LNCaP clone FGC (cell line): ENCODE measurements at places on chromosomes 5 and 9.
A peak's percentile ranks its signal among the peaks of the same experiment; 100 is the strongest.

DNA sequence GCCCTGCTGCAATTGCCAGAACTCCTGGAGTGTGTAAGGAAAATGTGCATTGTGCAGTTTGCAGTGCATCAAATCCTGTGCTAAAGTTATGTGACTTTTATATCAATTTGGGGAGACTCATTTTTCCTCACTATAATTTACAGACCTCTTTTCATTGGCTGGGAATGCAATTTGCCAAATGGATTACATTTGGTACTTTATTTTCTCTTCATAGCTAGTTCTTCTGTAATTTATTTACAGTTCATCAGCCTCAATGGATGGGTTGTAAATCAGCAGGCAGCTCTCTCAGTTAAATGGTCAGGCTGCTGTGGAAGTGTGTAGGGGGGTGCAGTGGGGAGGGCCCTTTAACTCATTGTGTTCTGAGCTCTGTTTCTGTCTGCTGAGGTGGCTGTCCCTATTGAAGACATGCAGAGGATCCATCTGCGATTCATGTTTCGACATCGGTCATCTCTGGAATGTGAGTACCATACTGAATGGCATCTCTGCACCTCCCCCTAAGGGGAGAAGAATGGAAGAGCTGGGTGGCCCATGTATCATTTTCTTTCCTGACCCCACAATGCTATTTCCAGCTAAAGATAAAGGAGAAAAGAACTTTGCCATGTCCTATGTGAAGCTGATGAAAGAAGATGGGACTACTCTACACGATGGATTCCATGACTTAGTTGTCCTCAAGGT lies 74.6 kb downstream of the DOCK2 start:
- DNase-seq = no peak

- peak; percentile 57 for DNase-seq
These were observed 54.4 kb downstream of the CCDC192 start for GRCh38 chr5:127757576-127757975.

DNA sequence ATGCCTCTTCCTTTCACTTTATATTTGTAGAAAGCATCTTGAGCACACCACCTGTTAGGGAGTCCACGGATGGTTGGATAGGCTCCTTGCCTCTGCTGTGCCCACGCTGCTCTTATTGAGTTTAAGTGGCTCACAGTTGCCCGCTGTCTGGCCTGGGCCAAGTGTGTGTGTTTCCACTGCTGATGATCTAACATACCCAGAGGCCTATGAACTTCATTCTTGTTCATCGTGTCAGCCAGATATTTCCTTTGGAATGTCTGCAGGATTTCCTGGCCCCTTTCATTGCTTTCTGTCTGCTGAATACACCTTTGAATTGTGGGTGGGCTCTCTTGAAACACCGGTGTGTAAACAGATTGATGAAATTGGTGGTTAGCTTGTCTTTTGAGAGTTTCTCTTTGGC lies 46.6 kb downstream of the MVB12B start:
- DNase-seq = no peak

- no peak for DNase-seq
These were observed 150.8 kb upstream of the SLC44A1 start for GRCh38 chr9:105093685-105094084.

DNA sequence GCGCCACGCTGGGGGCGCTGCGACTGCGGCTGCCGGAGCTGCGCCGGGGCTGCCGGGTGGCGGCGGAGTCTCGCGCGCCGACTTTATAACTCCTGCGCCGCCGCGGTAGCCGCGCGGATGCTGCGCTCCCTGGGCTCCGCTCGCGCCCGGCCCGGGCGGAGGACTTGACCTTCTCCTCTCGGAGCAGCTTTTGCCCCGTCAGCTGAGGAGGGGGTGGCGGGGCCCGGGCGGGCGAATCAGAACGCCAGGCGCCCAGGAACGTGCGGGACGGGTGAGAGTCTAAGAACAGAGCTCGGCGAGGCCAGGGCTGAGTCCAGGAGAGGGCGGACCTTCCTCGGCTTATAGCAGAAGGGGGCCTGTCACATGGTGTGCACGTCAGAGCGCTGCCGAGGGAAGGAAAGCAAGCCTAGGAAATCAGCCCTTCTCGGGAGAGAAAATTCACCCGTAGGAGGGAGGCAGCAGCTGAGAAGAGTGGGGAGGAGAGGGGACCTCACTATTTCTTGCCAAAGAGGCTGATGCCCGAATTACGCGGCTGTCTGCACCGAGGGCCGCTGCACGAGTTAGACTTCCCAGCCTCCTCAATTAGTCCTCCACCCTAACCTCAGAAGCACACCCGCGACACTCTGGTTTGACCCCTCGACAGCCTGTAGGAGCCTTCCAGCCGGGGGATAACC lies at the start of gene FOXD1:
FOXD1 (minus strand) TSS at position 315 of the 674 bp plus-strand sequence. CDS start 415 bp downstream, outside the sequence.
- no peak for DNase-seq

DNA sequence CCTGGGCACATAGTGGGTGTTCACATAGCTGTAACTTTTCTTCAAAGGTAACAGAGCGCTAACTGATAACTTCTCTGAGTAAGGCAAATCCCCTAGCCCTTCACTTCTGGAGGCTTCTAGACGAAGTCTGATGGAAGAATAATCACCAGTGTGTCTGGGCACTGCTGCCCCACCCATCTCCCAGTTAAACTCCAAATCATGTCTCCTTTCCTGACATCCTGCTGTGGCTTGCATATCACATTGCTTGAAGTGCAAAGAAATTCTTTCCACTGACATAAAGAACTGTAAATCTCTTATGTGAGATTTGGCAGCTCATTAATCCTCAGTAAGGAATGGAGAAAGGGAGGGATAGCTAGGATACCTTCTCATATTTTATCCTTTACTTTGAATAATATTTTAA lies 74.6 kb downstream of the MARCHF11 start:
- DNase-seq = no peak

DNA sequence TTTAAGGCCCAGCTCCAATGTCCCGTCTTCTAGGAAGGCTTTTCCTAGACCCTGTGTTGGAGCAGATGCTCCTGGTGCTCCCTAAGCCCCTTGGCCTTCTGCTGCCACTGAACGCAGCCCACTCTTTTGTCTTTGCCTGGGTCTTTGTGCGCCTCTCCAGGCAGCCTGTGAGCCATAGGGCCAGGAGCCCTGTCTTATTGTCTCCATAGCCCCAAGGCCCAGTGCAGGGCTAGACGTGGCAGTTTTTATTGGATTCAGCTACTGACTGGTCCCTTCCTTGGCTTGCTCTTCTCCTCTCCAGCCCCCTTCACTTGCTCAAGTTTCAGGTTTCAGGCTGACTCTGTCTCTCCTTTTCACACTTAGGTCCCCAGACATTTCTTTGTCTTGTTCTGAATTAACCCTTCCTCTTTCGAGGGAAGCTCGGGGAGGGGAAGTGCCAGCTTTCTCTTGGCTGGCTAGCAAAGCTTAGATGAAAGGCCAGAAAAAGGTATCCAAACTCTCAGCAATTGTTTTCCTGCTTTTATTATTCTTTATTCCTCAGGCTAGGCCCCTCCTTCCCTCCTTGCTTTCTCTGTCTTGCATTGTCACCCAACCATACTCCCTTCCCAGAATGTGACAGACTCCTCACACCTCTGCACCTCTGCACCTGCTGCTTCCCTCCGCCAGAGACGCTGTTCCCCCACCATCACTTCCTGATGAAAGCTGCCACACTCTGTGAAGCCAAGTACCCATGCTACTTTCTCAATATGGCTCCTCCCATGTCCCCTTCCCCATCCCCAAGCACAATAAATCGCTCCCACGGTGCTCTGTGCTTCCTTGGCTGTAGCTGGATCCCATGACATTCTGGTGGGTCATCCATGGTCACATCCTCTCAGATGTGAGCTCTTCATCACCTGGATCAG lies 101.6 kb upstream of the CPEB4 start:
- no peak for DNase-seq

GRCh38 chr9:136625101-136626065 lies 37.3 kb upstream of the EGFL7 start:
- no peak for DNase-seq

DNA sequence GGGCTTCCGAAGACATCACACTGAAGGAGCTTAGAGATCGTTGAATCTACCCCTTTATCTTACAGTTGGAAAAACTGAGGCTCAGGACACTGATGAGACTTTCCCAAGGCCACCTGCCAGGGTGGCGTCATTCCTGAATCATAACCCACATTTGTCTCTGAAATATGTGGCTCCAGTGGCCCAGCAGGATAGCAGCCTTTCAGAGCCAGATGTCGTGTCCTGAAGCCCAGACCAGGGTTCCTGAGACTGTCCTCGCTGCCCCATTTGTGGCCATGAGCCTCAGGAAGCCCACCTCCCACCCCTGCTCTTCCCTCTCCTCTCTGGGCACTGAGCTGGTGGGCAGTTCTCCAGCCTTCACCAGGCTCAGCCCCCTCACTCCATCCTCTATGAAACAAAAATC lies 2.4 kb downstream of the HMCN2 start:
- DNase-seq = no peak

DNA sequence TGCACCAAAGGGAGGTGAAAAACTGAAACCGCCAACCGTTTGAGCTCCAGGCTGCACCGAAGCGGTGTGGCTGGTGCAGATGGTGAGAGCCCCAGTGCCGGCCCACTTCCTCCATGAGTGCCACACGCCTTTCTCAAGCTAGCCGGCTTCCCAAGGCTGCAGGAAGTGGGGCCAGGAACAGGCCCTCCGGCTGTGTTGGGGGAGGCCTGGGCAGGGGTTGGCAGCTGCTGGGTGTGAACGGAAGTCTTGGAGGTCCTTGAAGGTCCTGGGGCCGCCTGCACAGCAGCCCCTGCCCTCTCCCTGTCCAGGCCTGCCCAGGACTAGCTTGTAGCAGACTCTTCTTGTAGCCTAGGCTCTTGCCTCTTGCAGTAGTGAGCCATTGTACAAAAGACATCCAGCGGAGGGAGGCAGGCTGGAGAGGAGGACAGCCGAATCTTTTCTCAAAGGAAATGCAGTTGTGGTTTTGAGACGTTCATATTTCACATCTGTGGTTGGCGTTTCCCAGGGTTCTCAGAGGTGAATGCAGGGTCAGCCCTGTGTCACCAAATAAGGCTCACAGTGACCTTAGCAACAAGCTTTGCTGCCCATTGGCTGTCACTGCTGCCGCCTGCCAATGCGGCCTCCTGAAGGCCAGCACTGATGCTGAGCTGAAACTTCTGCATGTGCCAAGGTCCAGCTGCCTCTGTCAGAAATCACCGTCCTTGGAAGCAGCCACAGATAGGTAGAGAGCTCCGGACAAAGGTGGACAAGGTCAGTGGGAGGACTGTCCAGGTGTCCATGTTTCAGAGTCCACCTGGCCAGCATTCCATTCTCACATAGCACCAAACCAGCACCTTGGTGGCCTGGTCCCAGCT lies 23.9 kb downstream of the IRF1 start:
- no peak for DNase-seq

- DNase-seq = no peak
These were observed 46.9 kb upstream of the TCERG1 start for GRCh38 chr5:146400201-146400600.

DNA sequence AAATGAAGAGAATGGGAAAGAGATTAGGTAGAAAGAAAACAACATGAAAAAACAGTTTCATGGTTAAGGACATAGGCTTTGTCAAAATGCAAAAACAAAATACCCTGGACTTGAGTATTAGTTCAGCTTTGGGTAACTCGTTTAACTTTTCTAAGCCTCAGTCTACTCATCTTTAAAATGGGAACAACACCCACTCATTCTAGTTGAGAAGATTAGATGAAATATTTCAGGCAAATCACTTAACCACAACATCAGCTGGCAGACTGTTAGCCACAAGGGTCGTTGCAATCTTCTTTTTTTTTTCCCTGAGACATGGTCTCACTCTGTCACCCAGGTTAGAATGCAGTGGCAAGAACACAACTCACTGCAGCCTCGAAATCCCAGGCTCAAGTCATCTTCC lies 185.6 kb downstream of the DCP2 start:
- DNase-seq = no peak
